ENCODE measurements at places on chromosomes 6 and 20.

DNA sequence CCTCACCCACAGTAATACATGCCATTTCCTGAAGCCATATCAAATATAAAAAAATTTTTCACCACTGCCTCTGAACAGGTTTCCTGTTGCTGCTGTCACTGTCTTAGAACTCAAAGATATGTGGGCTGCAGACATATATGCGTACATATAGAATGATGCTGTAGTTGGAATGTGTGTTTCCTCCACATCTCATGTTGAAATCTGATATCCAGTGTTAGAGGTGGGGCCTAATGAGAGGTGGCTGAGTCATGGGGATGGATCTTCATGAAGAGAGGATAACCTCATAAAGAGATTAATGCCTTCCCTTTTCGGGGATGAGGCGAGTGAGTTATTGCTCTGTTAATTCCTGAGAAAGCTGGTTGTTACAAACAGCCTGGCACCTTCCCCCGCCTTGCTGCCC lies 7.7 kb upstream of the SCP2D1 start:
- no peak for DNase-seq

GRCh38 chr6:7270320-7271204 lies 42.4 kb downstream of the SSR1 start:
- no peak for DNase-seq

DNA sequence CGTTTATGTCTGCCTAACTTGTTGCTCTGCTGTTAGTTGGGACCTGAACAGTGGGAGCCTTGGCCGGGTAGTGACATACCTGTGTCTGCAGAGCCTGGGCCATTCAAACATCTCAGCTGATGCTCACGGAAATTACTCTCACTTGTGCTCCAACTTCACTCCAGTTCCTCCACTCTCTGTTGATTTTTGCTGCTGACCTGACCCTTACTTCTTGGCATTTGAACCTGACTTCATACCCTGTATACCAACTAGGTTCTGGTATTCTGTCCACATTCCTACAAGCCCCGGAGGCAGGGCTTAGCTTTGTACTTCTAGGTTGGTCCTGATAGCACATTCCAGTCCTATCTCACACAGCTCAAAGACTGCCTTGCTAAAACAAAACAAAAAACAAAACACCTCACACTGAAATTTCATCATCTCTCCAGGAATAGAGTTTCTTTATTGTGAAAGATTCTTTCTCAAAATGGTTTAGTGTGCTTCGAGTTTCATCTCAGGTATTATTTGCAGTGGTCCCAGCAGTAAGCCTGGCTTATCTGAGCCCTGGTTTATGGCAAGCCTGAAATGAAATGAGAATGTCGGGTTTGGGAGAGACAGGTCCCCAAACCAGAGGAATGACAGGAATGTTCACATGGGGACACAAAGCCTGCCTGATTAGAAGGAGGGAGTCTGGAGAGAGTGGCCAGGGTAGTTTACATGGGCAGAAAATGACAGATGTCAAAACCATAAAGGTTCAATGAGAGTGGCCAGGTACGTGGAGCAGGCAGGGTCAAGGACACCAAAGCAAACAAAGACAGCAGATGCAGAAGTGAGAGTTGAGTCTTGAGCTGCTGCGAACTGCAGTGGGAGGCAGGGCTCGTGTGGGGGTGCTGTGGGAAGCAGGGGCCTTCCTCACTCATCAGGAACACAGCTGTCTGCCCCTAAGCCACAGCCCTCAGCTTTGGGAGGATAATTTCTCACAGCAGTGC lies 174.2 kb upstream of the HDAC2 start:
- no peak for DNase-seq

GRCh38 chr20:9439806-9440205 lies 74.6 kb upstream of the LAMP5 start:
- DNase-seq = no peak

- DNase-seq = no peak
Observed at GRCh38 chr6:92369309-92369708, 1050.0 kb downstream of the EPHA7 start.

- DNase-seq = no peak
Observed at GRCh38 chr20:10828180-10828579, 154.4 kb upstream of the JAG1 start.
